ENCODE measurements at places on chromosomes 3 and 15.

DNA sequence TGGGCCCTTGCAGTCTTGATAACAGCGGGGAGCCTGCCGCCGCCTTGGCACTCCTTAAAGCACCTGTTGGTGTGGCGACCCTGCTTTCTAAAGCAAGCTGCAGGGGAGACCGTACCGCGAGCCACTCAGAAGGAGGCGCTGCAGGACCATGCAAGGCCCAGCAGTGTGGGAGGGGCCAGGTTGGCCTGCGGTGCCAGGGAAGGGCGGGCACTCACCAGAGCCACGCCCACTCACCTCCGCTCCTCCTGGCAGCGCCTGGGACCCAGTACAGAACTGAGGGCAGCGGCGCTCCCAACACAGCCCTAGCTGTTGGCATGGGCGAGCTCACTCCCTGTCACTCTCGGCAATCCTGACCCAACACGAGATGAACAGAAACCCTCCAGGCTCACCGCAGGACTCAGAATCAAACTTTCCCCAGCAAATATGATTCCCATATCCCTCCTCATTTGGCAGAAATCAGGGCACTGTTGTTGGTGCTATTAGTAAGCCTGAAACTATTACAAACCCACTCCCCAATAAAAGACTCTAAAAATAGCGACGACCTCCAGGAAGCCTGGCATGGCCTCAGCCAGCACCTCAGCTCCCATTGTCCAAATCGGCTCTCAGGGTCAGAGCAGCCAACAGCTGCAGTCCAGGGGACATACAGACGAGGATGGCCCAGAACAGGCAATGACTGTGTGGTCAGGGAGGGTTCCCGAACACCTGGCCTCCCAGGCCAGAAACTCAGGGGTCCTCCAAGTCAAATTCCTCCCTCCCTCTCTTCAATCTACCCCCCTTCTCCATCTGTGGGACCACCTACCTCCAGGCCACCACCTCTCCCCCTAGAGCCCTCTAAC is 77.2 kb downstream of the TBC1D2B start:
- DNase-seq, result no peak

DNA sequence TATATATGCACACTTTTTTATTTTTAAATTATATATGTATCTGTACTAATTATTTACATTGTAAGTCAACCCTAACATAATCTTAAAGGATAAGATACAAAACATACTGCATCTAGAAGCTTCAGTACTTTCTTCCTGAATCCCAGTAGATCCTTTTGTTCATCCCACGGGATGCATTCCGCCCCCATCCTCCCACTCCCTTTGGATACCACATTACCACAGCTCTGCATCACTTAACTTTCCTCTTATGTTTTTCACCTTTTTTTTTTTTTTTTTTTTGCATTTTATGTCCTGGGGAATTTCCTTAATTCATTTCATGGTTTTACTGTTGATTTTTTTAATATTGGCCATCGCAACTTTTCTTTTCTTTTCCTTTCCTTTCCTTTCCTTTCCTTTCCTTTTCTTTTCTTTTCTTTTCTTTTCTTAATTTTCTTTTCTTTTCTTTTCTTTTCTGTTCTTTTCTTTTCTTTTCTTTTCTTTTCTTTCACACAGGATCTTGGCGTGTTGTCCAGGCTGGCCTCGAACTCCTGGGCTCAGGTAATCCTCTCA is 3.0 kb downstream of the OPA1 start:
- DNase-seq, result no peak

GRCh38 chr3:162892921-162893793 is 1396.5 kb downstream of the OTOL1 start:
- DNase-seq, result no peak

- no peak for DNase-seq
Measured at GRCh38 chr3:128878556-128879124, 780 bp upstream of the ACAD9 start.

- no peak for DNase-seq
Measured at GRCh38 chr3:173739726-173740125, 342.2 kb downstream of the NLGN1 start.
